ENCODE measurements at places on chromosomes 1 and 21.
A peak's percentile ranks its signal among the peaks of the same experiment; 100 is the strongest.

GRCh38 chr1:112325504-112325903 is 70.5 kb upstream of the CTTNBP2NL start:
- no peak for DNase-seq

DNA sequence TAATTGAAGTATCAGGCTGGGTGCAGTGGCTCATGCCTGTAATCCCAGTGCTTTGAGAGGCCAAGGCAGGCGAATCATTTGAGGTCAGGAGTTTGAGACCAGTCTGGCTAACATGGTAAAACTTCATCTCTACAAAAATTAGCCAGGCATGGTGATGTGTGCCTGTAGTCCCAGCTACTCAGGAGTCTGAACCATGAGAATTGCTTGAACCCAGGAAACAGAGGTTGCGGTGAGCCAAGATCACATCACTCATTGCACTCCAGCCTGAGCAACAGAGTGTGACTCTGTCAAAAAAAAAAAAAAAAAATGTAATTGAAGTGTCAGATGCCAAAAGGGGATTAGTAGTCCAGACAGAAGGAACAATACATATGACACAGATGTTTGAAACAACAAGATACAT is 56.7 kb downstream of the SLC44A5 start:
- no peak for DNase-seq

DNA sequence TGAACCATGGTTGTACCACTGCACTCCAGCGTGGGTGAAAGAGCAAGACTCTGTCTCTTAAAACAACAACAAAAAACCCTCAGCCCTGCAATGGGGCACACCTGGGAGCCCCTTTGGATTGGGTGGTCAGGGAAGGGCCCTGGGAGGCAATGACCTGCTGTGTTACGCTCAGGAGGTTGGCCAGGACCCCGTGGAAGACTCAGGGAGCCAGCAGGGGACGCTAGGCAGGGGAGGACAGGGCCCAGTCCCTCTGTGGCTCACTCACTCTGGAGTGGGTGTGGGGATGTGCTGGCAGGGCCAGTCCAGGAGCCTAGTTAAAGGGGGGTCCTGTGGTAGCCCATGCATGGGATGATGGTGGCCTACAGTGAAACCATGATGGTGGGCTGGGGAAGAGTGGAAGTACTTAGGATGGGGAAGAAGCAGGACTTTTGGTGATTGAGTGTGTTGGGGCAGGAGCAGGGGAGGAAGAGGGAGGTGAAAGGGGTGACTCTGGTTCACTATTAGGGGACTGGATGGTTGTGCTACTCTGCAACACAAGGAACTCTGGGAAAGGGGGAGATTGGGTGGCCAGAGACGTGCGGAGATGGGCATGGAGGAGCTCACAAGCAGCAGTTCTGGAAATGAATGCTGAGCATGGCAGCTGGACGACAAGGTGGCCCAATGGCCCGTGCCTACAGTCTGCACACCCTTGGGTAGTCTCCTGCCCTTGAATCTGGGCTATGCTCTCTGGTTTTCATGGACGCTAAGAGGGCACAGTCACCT is 56.3 kb upstream of the FAM20B start:
- DNase-seq: no peak

- DNase-seq: peak; percentile 25
These were observed 155.9 kb upstream of the RUNX1 start for GRCh38 chr21:35204850-35205541.

GRCh38 chr1:173164686-173165085 is 42.4 kb downstream of the TNFSF4 start:
- DNase-seq: no peak

DNA sequence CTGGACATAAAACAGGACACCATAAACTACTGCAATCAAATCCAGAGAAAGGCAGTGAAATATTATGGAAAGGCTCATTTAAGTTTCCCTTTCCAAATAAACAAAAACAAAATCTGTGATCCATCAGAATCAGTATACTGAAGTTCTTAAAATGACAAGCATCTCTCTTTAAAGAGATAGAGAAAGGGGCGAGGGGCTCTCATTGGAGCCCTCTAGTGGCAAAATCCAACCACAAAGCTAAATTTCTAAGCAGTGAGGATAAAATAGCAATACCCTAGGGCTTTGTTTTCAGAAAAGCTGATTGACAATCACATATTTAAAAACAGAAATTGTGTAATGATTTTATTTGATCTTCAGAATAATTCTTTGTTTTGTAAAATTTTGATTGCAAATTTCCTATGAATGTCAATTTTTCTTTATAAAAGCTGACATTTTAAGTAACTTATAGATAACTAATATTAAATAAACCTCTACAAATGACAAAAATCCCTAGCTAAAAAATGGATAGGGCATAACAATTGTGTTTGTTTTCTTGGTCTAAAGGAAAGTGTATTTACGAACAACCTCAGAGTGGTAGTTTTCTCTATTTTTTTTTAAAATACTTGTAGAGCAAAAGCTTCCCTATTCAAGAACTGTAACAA is 138.2 kb downstream of the COL24A1 start:
- peak; percentile 10 for DNase-seq

DNA sequence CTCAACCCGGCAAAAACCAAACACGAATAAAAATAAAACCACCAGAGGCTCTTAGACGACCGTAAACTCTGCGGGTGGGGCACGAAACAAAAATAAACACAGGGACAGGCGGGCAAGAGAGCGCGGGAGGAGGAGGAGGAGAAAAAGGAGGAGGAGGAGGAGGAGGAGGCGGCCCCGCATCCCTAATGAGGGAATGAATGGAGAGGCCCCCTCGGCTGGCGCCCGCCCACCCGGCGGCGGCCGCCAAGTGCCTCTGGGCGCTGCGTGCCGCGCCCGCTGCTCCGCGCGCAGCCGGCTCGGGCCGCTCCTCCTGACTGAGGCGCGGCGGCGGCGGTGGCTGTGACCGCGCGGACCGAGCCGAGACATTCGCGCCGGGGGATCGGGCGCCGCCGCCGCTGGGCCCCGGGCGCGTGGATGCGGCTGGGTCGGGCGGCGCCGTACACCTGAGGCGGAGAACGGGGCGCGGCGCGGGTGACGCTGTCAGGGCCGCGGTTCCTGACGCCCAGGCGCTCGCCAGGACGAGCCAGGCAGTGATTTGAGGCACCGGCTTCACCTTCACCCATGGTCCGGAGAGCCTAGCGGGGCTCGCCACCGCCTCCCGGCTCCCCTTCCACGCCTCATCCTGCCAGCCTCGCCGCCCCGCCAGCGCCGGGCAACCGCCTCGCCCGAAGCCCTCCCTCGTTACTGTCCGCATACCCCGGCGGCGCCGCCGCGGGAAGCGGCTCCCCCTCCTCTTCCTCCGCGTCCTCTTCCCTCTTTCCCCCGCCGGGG is at the start of gene MARK1:
TSS of gene MARK1 (plus strand) at position 229 of the 771 bp plus-strand sequence. CDS start 687 bp downstream, outside the sequence.
- DNase-seq: peak; percentile 10

DNA sequence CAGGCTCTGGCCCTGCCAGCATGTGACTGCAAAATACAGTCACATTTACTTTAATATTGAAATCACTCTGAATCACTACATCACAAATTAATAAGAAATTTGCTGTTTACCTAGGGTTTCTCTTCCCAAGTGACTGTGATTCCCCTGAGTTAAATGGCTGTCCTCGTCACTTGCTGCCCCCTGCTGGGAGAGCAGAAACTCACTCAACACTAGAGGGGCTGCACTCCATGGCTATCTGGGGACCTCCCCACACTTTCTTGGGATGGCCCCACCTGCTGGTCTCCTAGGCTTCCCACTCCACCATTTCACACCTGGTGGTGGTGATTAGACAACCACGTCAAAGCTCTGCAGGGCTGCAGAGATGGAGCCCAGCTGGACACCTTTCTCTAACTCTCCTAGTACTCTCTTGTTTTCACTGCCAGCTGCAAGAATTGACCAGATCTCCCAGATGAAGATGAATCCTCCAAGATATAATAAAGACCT is 63.4 kb downstream of the CD2 start:
- peak; percentile 66 for DNase-seq
